C1 segment of cervical spinal cord (tissue), 14 donors: ENCODE measurements at places on chromosomes 1 and 21.

DNA sequence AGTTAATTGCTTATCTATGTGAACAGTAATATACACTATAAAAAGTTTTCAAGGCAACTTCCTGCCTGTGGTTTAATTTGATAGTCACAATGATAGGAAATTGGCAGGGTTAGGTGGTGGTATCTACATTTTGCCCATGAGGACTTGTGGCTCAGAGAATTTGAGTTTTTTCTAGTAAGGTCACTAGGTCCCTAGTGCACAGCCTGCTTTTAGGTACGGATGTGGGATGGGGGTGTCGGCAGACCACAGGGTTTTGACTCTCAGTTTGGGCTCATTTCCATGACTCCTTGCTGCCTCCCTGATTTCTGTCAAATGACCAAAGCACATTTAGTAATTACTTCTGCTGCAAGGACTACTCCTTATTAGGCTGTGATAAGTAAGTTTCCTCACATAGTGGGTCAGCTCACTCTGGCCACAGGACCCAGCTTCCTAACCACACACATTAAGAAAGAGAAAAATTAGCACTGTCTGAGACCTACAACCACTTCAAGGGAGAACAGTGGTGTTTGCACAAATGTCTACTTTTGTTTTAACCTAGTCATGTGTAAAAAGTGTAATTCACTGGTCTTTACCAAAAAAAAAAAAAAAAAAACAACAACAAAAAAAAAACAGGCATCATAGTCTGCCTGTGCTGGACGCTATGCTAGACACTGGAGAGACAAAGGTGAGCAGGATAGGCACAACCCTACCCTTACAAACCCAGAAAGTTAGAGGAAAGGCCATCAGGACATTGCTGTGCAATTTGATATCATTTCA is 43.7 kb downstream of the MRPL39 start:
- DNase-seq: no peak

GRCh38 chr1:72635719-72636118 is 353.4 kb upstream of the NEGR1 start:
- no peak for DNase-seq

DNA sequence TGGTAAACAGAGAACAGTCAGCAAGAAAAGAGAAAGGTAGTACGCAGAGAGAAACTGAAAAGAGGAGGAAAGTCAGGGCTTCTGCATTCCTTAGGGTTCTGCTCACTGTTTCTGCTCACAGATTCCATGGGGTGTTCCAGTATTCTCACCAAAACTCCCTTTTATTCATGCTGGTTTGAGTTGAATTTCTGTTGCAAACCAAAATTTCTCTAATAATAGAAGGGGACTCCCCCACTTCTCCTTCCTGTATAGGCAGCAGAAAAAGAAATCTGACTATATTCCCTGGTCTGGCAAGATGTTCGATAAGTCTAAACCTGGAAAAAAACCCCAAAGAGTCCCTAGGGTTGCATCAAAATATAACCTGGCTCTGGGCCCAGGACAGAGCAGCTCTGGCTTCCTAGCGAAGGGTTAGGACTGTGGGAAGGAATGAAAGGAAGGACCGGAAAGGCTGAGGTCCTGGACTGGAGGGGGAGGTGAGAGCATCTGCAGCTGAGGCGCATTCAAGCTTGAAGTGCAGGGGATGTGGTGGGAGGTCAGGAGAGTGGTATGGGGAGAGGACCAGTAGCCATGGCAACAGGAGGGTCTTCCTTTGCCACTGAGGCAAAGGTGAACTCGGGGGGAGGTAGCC is 18.8 kb upstream of the RGS16 start:
- DNase-seq: no peak

- DNase-seq: no peak
Measured at GRCh38 chr1:216193839-216194443, 229.3 kb downstream of the USH2A start.

DNA sequence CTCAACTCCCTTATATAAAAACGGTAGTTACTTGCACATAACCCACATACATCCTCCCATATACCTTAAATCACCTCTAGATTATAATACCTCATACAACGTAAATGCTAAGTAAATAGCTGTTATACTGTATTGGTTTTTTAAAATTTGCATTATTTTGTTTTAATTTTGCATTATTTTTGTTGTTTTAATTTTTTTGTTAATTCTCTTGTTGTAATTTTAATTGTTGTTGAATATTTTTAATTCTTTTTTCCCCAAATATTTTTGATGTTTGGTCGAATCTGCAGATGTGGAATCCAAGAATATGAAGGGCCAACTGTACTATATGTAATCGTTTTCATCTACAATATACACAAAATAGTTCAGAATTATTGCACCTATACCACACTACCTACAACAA is 23.5 kb upstream of the ACTA1 start:
- no peak for DNase-seq

DNA sequence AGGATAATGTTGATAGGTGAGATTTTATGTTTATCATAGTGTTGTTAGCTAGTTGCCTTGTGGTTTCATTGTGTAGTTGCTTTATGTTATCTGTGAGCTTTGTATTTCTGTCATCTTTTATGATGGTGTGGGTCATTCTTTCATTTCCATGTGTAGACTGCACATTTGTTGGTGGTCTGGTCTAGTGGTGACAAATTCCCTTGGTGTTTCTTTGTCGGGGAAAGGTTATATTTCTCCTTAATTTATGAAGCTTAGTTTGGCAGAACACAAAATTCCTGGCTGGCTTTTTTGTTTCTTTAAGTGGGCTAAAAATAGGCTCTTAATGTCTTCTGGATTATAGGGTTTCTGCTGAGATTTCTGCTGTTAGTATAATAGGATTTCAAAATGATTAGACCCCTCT is 347.2 kb upstream of the ADAMTS5 start:
- no peak for DNase-seq

DNA sequence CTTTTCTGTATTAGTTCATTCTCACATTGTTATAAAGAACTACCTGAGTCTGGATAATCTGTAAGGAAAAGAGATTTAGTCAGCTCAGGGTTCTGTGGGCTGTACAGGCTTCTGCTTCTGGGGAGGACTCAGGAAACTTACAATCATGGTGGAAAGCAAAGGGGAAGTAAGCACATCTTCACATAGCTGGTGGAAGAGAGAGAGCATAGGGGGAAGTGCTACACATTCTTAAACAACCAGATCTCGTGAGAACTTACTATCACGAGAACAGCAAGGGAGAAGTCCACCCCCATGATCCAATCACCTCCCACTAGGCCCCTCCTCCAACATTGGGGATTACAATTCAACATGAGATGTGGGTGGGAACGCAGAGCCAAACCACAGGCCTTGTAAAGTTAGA is 37.9 kb upstream of the AHCTF1 start:
- DNase-seq: no peak

- DNase-seq: no peak
Measured at GRCh38 chr1:183936791-183937190, 100.7 kb downstream of the COLGALT2 start.

- no peak for DNase-seq
Measured at GRCh38 chr1:89472253-89472652, 52.4 kb upstream of the LRRC8B start.

GRCh38 chr1:241603731-241604245 is 36.4 kb downstream of the CHML start:
- DNase-seq: no peak

- no peak for DNase-seq
Measured at GRCh38 chr1:154624746-154625643, 17.0 kb upstream of the ADAR start.

- no peak for DNase-seq
Measured at GRCh38 chr1:212351588-212352362, 62.9 kb downstream of the PACC1 start.

DNA sequence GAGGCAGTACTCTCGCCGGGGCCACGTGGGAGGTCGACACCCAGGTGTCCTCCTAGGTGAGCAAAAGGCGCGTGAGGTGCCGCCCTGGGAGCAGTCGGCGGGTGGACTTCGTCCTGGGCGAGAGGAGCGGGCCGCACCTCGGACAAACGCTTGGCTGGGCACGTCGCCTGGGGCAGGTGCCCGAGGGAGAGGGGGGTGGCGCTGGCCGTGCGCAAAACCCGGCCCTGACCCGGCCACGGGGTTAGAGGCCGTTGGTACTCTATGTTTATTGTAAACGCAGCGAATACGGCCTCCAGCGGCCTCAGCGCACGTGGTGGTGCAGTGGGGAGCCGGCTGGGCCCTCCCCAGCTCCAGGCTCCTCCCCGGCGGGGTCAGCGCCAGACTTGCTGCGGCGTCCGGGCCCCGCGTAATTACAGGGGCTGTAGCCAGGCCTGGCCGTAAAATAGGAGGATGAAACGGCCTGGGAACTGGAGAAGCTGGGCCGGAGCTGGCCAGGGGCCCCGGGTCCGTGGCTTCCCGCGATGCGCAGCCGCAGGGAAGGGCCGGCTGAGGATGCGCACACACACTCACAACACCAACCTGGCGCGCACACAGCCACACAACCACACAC is 1.6 kb upstream of the EFNA1 start:
- DNase-seq: peak; percentile 73

DNA sequence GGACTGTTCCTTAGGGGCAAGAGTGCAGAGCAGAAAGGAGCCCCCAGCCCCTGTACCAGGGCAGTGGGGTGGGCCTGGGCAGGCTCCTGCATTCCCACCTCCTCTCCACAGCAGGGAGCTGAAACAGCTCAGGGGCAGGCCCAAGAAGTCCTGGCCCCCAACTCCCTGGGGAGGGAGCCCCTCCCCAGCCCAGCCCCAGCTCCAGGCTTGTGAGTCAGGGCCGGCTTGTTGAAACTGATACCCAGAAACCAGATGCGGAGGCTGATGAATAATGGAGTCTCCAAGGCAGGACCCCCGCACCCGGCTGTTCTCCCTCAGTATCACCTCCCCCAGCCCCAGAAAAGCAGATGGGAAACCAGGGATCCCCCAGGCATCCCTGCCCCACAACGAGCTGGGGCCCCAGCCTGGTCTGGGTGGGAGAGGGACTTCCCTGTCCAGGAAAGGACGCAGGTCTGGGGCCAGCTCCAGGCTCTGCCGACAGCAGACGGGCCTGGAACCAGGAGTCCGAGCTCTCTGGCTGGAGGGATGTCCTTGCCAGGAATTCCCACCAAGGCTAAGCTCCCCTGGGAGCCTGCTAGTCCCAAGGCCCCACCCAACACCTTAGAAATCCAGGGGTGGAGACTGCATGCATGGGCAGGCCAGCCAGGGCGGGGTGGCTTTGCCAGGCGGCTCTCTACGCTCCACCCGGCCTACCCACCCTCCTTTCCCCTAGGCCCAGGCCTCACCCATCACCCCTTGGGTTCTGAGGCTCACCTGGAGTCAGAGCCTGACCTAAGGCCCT is 2.7 kb downstream of the PLEKHG5 start:
- DNase-seq: no peak

GRCh38 chr21:34736116-34736874 is 67.5 kb downstream of the CLIC6 start:
- no peak for DNase-seq

GRCh38 chr1:234697015-234697414 is 87.0 kb upstream of the IRF2BP2 start:
- DNase-seq: no peak

DNA sequence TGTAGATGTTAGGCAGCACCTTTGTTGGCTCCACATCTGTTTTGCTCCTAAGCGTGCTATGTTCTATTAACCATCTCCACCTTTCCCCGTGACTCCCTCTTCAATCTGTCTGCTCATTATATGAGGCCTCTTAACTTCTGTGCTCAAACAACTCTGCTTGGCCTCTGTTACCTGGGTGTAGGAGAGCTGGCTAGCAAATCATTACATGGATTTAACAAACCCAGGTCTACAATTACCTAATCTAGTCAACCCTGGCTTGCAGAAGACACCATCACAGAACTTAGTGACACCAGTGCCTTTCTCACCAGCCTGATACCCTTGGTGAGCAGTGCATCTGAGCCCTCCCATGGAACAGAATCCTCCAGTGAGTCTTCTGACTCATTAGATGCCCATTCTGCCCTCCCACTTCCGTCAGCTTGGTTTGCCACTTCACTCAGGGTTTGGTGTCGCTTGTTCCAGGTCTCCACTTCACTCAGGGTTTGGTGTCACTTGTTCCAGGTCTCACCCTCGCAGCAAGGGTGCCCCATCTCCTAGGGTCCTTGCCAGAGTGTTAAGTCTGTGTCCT is 92.0 kb upstream of the KIF26B start:
- DNase-seq: no peak

GRCh38 chr1:85144351-85144750 is 56.5 kb downstream of the SYDE2 start:
- DNase-seq: no peak

DNA sequence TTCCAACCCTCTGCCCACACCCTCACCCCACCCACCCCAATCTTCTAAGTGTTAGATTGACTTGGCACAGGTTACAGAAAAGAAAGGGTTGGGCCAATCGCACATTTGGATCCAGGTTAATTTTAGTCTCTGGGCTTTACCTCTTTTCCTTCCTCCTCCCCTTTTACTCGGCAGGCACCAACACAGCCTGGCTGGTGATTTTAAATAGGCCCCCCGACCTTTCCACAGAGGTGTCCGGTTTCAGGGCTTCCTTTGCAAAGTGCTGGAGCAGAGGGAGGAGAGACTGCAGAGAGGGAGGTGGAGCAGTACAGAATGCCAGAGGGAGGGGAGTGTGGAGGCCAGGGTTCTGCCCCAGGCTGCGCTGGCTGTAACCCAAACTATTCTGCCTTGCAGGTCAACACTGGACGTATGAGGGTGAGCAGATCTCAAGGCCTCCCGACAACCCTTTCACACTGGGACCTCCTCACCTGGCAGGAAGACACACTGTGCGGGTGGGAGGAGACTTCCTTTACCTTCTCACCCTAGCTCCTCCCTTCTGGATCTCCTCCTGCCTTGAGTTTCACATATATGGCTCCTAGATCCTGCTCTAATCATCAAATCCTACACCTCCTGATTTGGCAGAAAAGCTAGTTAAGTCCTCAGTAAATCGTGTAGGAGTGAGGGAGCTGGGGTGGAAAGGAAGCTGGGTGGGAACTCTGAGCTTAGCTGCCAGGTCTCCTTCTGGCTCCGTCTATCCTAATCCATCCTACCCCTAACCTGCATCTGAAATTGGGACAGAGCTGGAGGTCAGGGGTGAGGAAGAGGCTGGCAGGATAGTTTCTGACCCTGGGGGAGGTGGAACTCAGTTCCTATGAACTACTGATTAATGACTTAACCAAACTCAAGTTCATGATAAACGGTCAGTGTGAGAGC is 2.4 kb downstream of the CA14 start:
- DNase-seq: no peak

GRCh38 chr1:29488086-29488793 is 251.9 kb downstream of the PTPRU start:
- no peak for DNase-seq

DNA sequence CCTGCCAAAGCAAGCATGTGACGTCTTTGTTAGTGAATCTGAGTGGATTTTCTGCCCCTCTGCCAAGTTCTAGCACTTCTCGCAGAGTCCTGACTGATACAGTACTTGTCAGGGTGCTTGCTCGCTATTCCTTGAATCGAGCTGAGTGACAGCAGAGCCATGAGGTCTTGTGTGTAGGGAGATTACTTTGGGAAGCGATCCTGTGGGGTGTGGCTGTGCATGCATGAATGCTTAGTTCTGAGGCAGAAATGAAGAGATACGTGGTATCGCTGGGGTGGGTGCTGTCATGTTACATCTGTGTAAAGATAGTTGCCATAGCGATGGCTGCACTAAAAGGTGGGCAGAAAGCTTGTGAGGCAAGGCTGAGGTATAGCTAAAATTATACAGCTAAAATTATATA is 19.3 kb upstream of the DNAJC28 start:
- DNase-seq: no peak

GRCh38 chr1:234724516-234725176 is 114.7 kb upstream of the IRF2BP2 start:
- peak; percentile 80 for DNase-seq

GRCh38 chr1:218482683-218483082 is 137.5 kb downstream of the TGFB2 start:
- DNase-seq: no peak
